ENCODE measurements at places on chromosomes 4 and X. TPM values are rescaled to one million over a fixed set of nuclear protein-coding genes. Genes with fewer than 3 reads are reported as not detected.

DNA sequence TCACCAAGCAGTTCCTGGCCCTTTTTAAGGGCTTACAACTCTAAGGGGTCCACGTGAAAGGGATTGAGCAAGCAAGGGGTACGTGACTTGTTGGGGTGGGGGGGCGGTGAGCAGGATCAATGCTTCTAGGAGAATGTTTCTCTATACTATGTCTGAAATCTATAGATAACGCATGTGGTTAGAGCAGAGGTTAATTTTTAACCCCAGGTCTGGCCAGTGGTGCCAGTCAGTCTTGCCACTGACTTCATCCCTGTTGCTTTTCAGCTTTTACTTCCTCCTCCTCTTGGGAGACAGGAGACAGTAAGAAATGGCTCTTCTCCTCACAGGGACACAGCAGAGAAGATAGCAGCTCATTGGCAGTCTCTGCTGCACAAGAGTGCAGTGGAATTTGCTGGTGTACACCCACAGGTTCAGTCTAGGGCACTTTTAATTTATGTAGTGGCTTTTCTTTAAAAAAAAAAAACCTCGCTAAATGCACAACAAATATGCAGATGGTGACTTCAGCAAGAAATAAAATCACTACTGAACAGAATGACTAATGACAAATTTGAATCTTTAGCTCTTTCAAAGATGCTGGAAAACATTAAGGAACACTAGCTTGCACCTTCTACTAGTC is 190.5 kb downstream of the CCNG2 start:
- DNase-seq, result no peak

DNA sequence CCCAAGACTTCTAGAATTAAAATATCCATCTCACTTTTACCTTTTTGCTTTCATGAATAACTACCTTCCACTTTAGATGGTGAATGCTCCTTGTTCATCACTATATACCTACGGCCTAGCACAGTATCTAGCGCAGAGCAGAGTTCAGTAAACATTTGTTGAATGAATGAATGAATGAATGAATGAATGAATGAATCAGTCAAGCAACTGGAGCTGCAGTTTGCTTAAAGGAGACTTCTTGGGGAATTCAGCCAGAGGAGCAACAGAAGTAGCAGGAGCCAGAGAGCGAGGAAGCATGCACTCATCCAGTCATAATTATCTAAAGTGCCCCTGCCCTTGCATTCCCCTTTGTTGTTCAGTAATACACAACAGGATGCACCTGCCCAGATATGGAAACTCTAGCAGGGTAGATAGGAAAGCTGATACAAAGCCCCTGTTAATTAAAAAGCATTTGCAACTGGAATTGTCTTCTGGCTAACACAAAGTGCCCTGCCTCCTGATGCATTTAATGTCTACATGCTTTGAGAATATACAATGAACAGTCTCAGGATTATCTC is 103.0 kb upstream of the MBNL3 start:
- DNase-seq, result no peak

DNA sequence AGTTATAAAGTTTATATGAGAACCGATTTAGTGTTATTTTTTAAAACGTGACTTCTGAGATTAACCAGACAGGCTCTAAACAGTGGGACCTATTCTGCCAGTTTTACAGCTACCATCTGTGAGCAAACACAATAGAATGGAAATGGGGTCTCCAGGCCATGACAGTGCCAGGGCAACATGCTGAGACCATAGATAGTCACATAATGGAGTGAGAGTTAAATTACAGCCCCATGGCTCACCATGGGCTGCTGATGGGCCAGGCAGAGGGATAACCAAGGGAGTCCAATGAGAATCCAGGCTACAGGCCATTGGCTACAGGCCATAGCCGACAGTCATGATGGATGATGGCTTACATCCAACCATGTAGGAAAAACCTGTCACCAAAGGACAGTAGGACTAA is 183.5 kb upstream of the NDP start:
- DNase-seq, result no peak

DNA sequence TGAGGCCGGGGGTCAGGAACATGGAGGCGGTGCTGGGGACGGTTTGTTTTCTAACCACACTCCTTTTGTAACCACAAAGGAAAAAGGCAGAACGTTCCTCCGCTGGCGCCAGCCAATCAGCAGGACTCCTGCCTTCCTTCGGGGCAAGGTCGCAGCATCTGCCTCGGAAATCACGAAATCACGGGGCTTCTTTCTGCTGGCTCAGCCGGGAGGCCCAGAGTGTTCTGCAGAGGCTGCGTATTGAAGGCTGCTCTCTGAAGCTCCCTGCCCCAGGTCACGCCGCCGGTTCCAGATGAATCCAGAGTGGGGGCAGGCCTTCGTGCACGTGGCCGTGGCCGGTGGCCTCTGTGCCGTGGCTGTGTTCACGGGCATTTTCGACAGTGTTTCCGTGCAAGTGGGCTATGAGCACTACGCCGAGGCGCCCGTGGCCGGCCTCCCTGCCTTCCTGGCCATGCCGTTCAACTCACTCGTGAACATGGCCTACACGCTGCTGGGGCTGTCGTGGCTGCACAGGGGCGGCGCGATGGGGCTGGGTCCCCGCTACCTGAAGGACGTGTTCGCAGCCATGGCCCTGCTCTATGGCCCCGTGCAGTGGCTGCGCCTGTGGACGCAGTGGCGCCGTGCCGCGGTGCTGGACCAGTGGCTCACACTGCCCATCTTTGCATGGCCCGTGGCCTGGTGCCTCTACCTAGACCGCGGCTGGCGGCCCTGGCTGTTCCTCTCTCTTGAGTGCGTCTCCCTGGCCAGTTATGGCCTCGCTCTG is 9.4 kb downstream of the TMEM187 start:
- DNase-seq, result no peak

GRCh38 chrX:151825007-151825406 is 87.7 kb upstream of the MAGEA4 start:
- DNase-seq, result no peak

CMC4 gene
- total RNA-seq, result 5.9 TPM

DNA sequence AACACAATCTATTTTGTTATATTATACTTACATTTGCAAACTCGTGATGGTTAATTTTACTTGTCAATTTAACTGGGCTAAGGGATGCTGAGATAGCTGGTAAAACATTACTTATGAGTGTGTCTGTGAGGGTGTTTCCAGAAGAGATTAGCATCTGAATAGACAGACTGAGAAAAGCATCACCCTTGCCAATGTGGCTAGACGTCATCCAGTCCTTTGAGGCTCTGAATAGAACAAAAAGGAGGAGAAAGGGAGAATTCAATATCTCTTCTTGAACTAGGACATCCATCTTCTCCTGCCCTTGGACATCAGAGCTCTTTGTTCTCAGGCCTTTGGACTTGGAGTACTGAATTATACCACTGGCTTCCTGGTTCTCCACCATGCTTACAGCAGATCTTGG is 154.6 kb downstream of the EPHA5 start:
- DNase-seq, result no peak

ETNPPL gene
- 0.66 TPM for total RNA-seq

CAPN6 gene
- 4.0 TPM for total RNA-seq

C4orf54 gene
- total RNA-seq, result not detected

DNA sequence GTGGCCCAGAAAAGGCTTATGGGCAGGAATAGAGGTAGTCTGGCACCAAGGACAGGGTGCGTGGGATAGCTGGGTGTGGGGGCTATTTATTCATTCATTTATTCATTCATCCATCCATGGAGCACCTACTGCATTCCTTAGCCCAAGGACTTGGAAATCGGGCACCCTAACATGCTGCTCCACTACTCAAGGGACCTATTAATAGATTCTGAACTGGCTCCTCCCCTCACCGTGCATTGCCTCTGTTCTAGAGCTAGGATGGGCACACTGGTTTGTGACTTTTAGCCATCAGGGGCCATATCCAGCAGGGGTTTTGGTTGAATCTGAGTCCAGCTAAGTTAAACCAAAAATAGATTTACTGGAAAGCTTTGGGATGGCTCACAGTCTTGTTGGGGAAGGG is 30.6 kb upstream of the PJA1 start:
- no peak for DNase-seq

TBC1D1 gene
- 142 TPM for total RNA-seq

Data from WTC11 (cell line).